ENCODE measurements at places on chromosomes 7 and 10.

- no peak for DNase-seq
Measured at GRCh38 chr10:113609704-113610108, 54.1 kb downstream of the NRAP start.

- DNase-seq, result no peak
Measured at GRCh38 chr7:45160417-45160881, 2.9 kb downstream of the RAMP3 start.

DNA sequence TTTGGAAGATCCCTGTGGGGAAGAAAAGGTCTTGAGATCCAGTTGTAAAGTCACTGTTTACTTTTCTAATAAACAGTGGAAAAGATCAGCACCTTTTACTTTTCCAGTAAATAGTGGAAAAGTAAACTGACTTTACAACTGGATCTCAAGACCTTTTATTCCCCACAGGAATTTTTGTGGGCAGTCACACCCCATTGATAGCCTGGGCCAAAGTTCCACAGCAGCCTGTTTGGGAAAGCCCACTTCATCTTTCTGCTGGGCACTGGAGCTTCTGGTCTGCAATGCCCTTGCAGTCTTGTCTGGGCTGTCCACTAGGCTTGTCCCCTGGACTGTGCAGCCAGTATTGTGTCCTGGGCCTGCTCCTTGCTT lies 50.2 kb downstream of the ADCY1 start:
- no peak for DNase-seq

GRCh38 chr7:50848203-50848602 lies 65.5 kb upstream of the GRB10 start:
- no peak for DNase-seq

- no peak for DNase-seq
Measured at GRCh38 chr10:130409331-130409730, 273.1 kb downstream of the GLRX3 start.

DNA sequence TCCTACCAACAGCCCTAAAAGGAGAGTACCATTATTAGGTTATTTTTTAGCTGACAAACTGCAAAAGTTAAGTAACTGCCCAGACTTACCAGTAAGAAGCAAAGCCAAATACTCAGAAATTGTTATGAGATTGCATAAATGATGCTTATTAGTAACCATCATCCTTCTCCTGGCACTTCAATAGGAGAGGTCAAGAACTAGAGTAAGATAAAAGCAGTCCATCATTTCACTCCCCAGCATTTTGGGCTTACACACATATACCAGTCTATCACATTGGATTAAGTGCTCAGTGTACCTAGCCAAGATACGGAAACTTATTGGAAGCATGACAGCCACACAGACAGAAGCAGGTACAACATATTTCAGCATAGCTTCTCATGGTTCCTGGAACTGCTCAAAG lies 142.8 kb upstream of the EGR2 start:
- no peak for DNase-seq

- DNase-seq, result peak; percentile 50
Measured at GRCh38 chr7:92641921-92642511, 51.8 kb upstream of the FAM133B start.

GRCh38 chr7:148570510-148570909 lies 20.1 kb upstream of the C7orf33 start:
- no peak for DNase-seq

- no peak for DNase-seq
Measured at GRCh38 chr7:42770114-42770513, 141.8 kb downstream of the C7orf25 start.

- DNase-seq, result peak; percentile 25
Measured at GRCh38 chr7:29345590-29345989, 151.0 kb downstream of the CHN2 start.

DNA sequence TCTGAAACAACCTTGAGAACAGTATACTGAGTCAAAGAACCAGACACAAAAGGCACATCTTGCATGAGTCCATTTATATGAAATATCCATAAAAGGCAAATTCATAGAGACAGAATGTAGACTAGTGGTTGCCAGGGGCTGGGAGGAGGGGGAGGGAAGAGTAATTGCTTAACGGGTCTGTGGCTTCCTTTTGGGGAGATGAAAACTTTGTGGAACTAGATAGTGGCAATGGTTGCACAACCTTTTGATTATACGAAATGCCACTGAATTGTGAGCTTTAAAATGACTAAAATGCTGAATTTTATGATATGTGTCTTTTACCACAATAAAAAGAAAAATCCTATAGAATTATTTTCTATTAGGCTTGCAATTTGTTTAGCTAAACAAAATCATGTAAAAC lies 16.8 kb downstream of the ADRB1 start:
- no peak for DNase-seq

DNA sequence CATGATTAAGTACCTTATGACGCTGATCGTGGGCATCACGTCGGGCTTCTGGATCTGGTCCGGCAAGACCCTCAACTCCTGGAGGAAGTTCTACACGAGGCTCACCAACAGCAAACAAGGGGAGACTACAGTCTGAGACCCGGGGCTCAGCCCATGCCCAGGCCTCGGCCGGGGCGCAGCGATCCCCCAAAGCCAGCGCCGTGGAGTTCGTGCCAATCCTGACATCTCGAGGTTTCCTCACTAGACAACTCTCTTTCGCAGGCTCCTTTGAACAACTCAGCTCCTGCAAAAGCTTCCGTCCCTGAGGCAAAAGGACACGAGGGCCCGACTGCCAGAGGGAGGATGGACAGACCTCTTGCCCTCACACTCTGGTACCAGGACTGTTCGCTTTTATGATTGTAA lies 2.5 kb downstream of the FZD1 start:
- no peak for DNase-seq

DNA sequence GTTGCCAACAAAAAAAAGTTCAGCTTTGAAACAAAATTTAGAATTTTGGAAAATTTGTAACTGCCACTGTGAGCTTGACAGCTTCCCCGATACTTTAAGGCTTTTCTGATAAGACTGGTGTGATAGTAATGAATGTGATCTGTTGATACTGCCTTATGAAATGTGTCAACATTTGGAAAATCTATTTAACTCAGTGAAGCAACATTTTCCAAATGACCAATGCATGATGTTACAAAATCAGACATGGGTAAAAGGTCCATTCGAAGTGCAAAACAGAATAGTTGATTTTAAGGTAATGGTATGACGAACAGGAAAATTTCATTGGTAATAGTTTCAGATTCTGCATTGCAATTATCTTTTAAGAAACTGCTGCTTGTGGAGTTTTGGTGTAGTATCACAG lies 175.4 kb downstream of the SEM1 start:
- DNase-seq, result no peak

DNA sequence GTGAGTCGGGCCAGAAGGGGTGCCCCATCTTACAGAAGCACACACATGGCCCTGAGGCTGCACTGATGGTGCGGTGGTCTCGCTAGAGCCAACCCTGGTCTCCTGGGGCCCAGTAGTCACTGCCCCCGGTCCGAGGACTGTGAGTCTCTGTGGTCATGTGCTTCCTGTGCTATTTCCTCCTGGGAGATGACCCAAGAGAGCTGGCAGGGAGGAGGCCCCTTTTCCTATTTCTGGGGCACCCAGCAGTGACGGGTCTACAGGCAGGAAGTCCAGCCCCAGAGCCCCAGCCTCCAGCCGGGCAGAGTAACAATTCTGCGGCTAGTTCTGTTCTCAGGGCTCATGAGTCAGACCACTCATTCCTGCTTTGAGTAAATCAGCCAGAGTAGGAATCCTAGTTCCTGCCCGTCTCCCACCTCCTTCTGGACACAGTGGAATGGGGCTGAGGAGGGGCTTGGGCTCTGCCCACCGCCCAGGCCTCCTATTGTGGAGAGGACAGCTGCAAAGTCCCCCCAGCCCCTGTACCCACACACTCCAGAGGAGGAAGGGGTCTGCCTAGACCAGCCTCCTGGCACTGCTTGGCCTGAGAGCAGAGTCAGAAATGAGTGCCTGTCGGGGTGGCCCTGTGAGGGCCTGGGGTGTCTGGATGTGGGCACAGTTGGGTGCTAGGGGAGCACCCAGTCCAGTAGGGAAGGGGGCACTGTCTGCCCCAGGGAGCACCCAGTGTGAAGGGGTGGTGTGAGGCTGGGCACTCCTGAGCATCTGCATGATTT lies 80.5 kb upstream of the PPIF start:
- DNase-seq, result no peak

GRCh38 chr10:52771534-52772445 lies 794 bp downstream of the MBL2 start:
- DNase-seq, result no peak

DNA sequence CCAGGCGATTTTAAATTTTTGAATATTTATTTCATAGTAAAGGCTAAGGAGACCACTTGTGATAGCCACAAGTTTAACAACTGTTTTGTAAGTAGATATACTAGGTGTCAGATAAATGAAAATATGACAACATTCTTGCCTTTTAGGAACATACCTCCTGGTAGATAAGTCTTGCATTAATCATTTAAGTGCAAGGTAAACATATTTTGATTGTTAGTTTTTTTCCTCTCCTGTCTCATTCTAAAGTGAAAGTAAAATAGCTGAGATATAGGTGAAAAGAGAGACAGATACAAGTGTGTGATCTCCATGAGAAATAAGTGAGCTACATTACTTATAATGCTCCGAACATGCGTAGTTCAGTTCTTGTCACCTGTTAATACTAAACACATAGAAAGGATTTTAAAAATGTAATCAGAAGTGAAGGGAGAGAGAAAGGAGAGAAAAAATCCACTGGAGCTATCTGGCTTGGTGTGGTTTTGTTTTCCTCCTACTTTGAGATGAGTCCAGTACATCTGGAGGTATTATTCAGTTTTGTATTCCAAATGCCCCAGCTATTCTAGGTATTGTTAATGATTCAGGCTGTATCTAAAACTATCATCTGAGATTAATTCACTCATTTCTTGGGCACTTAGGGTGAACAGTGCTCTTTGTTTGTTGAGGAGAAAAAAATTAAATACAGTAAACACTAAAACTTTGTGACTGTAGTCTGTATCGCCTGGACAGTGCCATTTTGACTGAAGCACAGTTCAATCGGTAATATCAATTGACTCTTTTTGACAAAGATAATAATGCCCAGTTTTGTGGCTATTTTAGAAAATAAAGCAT lies 21.2 kb downstream of the GLCCI1 start:
- no peak for DNase-seq

- DNase-seq, result no peak
Measured at GRCh38 chr10:126242397-126243260, 145.6 kb downstream of the ADAM12 start.

- DNase-seq, result no peak
Measured at GRCh38 chr10:11705722-11706121, 36.5 kb upstream of the ECHDC3 start.

DNA sequence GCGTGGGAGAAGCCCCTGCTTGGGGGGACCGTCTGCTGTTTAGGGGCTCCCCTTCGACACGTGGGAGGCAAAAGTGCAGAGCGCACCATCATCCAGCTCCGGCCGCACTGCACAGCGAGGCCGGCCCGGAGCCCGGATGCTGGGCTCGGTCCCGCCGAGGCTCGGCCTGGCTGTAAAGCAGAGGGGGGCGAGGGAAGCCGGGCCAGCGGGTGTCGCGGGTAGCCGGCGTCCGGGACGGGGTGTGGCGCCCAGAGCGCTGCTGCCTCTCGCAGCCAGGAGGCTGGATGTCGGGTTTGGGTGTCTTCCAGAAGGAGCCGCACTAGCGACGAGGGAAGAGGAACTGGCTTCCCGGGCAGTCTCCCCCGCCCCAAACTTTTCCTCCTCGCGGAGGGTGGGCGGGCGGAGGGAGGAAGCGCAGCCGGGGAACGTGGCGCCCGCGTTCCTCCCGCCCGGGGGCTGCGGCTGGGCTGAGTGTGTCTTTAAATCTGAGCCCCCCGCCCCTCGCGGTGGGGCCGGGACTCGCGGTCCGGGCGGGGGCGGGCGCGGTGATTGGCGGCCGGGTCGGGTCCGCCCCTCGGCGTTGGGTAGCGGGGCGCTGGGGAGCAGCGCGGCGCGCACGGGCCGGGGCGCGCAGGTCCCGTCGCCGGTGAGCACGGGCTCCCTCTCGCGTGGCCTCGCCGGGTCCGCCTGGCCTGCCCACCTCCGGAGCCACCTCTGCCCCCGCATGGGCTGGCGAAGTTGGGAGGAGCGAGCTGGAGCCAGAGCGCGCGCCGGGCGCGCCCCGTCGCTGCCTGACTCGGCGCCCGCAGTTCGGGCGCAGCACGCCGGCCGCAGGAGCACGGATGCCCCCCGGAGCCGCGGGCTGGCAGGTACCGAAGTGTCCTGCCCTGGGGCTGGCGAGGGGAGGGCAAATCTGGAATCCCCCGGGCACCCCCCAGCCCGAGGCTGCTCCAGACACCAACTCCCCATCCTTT lies at the start of gene PALD1:
PALD1 (plus strand) TSS at position 577 of the 974 bp plus-strand sequence. CDS start 47,185 bp downstream, outside the sequence.
- peak; percentile 57 for DNase-seq

DNA sequence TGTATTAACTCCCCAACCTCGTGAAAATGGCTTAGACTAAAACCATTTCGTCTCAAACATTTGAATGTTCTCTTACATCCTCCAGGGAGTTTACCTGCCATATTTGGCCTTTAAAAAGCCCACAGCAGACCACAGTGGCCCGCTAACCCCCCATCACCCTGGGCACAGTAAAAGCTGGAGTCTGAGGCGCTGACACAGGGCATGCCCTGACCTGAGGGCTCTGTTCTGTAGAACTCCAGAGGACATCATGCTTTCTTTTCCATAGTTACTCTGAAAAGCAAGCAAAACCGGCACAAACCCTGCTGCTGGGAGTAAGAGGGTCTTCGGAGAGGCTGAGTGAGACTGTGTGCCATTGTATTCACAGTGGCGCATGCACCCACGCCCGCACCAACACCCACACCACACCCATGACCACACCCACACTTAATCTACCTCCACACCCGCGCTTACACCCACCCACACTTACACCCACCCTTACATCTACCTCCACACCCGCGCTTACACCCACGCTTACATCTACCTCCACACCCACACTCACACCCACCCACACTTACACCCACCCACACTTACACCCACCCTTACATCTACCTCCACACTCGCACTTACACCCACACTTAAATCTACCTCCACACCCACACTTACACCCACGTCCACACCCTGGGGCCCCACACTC lies 32.1 kb downstream of the LRRC27 start:
- DNase-seq, result no peak

DNA sequence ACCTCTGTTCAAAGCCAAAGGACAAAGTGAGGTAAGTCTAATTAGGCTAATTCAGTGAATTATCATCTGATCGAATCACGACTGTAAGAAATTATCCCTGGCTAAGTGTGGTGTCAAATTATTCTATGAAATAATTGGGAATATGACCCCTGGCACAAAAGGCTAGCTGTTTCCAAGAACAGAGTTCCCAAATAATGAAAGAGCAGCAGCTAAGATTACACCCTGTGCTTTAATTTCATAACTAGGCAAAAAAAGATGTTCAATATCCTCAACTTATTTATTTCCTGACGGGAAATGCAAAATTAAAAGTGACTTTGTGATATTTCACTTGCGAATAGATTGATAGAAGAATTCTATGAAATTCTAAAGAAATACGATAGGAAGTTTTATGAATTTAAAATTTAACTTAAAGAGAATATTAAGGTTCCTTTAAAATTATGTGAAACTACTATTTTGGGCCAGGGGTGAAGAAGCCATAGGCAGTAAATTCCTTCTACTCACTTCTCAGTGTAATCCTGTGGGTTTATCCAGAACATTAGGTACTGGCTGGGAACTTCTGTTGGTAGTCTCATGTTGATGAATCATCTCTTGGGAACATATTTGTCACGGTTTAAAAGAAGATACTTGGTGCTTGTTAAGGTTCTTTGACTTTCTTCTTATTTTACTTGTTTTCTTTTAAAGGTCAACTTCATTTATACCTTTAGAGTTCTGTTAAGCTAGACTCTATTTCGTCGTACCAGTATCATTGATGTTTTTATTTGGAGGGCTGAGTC lies 148.5 kb downstream of the POLR1F start:
- no peak for DNase-seq

All from activated CD8-positive, alpha-beta memory T cell treated with anti-CD3 and anti-CD28 coated beads, Interleukin-2, amount 50 U/mL, for 4 hours (primary cell).